H7 (cell line): ENCODE measurements at places on chromosomes 16 and 17.

GRCh38 chr17:78484271-78485246, 92.6 kb downstream of the DNAH17 start:
- DNase-seq = peak; percentile 98

GRCh38 chr17:80969030-80969673, 22.5 kb upstream of the CHMP6 start:
- peak; percentile 67 for DNase-seq

DNA sequence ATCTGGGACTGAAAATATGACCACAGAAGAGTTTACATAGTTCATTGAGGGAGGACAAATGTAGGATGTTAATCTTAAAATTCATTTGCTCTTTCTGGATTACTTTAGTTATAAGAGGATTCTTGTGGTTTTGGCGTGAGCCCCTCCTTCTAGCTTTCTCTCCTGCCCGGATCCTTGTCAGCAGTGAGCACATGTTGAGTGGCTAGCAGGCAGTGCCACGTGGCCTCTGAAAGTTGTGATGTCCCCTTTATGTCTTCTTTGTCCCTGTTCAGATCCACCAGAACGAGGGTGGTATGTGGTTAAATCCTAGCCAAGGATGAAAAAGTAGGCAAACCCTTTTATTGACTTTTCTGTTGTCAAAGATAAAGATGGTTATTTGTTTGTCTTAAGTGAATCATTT, 83.8 kb downstream of the GNAO1 start:
- DNase-seq = no peak

GRCh38 chr17:34566201-34566600, 13.2 kb upstream of the TMEM132E start:
- no peak for DNase-seq

DNA sequence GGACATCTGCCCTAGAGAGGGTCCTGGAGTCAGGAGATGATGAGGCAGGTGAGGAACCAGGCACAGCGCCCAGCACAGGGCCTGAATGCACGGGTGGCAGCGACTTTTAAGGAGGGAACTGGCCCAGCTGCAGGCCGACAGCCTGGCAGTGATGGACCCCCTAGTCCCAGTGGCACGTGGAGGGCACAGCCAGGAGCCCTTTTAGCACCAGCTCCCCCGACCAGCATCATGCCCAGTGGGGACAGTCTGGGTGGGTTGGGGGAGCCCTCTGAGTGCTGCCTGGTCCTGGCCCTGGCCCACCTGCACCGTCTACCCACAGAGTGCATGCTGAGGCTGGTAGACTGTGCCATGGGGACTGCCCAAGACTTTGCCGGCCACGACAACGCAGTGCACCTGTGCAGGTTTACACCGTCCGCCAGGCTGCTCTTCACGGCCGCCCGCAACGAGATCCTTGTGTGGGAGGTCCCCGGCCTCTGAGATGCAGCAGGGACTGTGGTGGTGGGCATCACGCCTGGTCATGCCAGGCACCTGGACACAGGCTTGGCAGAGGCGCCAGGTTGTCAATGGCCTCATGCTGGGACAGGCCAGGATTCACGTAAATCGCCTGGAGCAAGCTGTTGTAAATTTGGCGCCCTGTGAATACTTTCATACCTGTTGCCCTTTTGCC, 686 bp upstream of the RHOT2 start:
- DNase-seq = no peak

DNA sequence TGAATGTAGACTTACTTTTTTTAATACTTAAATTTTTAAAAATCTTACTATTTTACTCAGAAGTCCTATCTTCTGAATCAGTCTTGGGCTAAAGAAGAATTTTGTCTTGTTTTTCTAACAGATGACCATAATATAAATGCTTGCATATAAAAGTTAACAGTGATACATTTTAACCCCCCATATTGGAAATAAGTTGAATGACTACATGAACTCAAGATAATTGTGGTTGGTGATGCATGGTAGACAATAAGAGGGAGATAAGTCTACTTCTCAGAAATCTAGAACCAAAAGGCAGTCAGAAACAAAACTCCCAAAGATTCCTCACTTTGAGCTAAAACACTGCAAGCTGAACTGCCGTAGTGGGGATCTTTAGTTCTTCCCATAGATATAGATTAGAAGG, 868.4 kb upstream of the SOX9 start:
- no peak for DNase-seq

DNA sequence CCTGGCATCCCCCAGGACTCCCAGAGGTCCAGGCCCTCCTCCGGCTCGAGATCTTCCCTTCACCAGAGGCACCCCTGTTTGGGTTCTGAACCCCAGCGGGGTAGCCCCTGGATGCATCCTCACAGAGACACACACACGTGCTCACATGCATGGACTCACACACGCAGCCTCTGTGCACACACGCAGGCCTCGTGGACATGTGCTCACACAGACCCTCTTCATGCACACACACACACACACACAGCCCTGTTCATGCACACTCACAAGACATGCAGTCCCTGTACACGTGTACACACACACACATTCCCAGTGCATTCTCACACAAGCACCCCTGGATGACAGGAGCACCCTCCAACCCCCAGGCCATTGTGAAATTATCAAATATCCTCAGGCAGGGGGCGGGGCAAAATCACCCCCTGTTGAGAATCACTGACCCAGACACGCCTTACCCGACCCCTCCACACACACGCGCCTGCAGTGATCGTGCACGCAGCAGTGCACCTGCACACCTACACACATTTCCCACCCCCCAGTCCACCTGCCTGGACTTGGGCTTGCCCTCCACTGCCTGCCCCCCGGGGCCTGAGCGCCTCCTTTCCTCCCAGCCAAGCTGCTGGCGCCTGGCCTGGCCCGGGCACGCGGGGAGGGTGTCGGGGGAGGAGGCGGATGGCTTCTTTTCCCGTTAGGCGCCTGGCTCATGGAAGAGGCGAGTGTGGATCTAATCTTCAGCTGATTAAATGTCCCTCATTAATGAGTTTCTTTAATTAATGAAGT, 62.6 kb downstream of the ENGASE start:
- DNase-seq = peak; percentile 73

DNA sequence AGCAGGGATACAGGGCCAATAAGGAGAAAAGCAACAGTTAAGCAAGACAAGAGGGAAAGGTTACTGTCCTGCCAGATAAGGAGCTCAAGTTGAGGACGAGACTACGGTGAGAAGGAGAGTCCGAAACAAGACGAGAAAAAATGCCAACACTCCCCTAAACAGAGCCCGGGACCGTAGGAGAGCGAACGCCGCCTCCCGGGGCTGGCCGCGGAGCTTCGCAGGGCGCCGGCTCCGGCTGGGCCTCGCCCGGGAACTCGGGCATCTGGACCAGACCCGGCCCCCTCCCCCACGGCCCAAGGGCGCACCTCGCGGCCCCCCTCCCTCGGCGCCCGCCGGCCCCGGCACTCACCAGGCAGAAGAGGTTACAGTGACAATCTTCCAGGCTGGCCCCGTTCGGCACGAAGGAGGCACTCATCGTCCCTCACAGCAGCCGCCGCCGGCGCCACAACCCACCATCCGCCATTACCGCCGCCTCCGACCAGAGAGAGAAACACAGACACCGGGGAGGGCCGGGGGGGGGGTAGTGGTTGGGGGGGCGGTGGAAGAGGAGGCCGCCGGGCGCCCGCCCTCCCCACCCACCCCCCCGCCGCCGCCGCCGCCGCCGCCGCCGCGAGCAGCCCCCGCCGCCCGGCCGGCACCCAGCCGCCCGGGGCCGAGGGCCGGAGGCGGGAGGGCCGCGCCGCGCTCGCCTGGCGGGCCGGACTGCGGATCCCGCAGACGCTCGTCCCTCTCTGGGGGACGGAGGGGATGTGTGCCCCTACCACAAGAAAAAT, at the start of gene MED13:
MED13 (minus strand) TSS at position 488 of the 773 bp plus-strand sequence; CDS start at position 415, 73 bp downstream.
- DNase-seq = peak; percentile 86

GRCh38 chr17:72250206-72250605, 129.4 kb downstream of the SOX9 start:
- no peak for DNase-seq

DNA sequence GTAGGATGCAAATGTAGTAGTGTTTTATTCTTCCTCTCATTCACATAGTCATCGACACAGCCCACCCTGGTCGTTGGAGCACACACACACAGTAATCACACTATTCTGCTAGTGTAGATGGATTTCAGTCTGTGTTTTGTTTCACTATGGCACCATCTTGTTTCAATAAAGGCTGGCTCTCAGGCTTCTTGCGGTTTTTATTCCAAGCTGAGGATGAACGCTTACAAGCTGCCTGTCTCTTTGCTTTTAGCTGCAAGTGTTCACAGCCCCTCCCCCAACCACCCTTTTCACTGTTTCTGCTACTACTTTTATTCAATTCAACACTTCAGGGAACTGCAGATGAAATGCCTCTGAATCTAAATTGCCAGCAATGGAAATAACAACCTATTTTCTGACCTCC, 140.9 kb upstream of the PMFBP1 start:
- DNase-seq = no peak

DNA sequence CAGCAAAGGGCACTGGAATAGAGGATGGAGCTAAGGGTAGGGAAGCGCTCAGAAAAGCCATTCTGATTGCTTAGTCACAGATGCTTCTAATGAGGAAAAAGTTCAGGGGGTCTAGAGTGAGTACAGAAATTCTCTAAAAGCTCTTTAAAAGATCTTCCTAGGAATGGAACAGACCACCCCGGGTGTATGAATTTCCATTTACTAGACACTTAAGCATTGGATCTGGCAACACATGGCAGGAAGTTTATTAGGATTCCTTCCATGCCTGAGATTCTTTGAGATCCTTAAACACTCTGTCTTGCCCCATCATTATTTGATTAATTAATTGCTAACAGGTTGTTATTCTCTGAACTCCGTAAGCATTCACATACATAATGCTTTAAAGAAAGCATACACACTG, 8.5 kb downstream of the KRTAP9-7 start:
- DNase-seq = no peak

DNA sequence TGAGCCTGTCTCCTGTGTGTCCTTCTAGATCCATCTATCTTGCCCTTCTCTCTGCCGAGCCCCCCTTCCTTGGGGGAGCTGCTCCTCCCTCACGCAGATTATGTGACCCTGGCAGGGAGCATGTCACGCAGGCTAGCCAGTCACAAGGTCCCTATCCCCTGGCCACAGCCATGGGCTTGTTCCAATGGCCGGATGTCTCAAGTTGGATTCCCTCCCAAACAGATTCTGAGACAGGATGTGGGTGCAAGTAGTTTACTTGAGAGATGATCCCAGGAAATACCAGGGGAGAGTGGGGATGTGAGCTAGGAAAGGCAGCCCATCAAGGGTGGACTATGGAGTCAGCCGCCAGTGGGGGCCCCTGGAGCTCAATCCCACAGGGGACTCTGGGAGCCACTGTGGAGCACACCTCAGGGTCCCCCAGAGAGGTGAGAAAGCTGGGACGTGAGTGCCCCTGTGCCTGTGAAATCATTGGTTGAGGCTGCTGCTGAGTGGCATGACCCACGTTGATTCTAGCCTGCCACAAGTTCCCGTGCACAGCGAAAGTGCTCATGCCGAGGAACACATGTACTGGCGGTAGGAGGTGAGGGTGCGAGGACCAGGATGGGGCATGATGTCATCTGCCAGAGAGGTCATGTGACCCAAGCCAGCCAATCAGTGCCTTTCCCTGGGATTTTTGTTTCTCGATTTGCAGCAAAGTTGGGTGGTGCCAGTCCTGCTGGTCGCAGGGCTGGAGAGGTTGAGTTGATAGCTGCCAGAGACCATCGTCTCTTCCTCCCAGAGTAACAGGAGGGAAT, 6.4 kb upstream of the CRISPLD2 start:
- DNase-seq = no peak

GRCh38 chr17:30929081-30929633, 7.4 kb downstream of the ADAP2 start:
- DNase-seq = no peak

DNA sequence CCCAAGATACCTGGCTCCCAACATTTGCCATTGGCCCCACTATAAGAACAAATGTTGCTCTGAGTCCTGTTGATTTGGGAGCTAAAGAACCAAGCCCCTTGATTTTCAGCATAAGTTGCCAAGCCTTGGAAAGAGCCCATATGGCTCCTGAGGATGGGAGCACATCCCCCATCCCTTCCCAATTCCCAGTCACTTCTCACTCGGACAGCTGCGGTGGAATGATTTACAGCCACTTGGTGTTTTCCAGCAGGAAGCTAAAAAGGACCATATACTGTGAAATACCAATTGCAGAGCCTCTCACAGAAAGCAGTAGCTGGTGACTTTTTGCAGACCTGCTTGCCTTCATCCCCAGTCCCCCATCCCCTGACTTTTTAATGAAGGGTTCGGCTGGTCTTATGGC, 524.6 kb downstream of the GRIN2A start:
- no peak for DNase-seq

GRCh38 chr17:28256370-28256769, 62.6 kb upstream of the TMEM97 start:
- DNase-seq = peak; percentile 44

GRCh38 chr17:8685381-8685780, 54.9 kb upstream of the MYH10 start:
- DNase-seq = no peak

DNA sequence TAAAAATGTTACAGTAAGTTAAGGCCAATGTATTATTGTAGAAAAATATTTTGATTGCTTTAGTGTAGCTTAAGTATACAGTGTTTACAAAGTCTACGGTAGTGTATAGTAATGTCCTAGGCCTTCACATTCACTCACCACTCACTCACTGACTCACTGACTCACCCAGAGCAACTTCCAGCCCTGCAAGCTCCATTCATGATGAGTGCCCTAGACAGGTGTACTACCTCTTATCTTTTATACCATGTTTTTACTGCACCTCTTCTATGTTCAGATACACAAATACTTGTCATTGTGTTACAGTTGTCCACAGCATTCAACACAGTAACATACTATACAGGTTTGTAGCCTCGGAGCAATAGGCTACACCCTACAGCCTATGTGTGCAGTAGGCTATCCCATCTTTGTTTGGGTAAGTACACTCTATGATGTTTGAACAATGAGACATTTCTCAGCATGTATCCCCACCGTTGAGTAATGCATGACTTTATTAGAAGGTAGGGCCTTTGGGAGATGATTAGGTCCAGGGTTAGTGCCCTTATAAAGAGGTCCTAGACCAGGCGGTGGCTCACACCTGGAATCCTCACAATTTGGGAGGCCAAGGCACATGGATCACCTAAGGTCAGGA, 117.8 kb downstream of the SLC39A11 start:
- no peak for DNase-seq
